ENCODE measurements at places on chromosomes 2 and 18.

GRCh38 chr18:38262661-38263060, 697.1 kb upstream of the CELF4 start:
- no peak for DNase-seq

DNA sequence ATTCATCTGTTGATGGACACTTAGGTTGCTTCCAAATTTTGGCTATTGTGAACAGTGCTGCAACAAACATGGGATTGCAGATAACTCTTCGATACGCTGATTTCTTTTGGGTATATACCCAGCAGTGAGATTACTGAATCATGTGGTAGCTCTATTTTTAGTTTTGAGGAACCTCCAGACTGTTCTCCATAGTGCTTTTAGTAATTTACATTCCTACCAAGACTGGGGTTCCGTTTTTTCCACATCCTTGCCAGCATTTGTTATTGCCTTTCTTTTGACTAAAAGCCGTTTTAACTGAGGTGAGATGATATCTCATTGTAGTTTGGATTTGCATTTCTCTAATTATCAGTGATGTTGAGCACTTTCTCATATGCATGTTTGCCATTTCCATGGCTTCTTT, 200.3 kb downstream of the MBD5 start:
- DNase-seq, result no peak

DNA sequence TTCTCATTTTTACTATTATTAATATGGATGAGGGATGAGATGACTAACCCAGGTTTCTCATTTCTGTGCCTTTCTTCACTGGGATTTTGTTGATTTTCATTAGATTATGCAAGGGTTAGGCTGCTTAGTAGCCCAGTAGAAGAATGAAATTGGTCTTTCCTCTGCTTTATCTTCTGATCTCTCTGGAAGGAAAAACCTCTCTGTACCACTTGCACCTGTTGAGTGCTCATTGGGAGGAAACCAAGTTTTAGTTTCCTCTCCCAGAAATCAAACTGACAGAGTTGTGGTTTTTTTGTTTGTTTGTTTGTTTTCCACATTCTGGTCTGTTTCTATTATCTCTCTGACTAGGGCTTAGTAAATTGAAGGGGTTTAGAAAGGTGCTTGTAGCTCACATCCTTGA, 60.8 kb downstream of the KIAA1328 start:
- no peak for DNase-seq

DNA sequence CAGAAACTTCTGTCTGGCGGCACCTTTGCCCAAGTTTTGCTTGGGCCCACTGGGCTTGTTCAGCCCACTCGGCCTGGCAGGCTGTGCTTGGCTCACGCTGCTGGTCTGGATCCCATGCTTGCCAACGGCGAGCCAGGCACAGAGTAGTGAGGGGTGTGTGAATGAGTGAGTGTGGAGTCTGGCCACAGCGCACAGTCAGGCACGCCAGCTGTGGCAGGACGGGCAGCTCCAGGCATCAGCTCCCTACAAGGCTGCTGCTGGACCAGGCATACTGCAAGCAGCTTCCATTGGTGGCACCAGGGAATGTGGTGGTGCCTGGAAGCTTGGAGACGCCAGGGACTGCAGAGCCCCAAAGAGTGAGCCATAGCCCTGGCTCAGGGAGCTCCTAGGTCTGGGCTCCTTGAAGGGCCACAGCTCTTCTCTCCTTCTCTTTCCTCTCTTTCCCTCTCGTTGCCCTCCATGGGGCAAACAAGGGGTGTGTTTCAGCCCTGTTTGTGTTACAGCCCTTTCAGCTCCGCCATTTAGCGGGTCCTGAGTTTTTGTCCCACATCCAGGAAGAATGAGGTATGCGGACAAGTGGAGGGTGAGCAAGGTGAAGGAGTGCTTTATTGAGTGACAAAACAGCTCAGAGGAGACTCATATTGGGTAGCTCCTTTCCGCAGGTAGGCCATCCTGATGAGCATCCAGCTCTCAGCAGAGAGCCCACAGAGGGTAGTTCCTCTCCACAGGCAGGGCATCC, 73.0 kb downstream of the AGPS start:
- DNase-seq, result no peak

GRCh38 chr2:160253440-160254188, 53.5 kb upstream of the ITGB6 start:
- peak; percentile 40 for DNase-seq

DNA sequence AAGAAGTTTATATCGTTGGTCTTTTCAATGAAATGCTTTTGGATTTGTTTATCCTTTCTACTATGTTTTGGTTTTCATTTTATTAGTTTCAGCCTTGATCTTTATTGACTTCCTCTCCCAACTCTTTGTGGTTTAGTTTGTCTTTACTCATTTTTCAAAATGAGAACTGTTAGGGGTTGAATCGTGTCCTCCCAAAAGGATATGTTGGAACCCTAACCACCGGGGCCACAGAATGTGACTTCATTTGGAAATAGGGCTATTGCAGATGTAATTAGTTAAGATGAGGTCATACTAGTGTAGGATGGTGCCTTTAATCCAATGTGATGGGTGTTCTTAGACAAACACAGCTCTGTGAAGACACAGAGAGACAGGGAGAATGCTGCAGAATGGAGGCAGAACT, 60.4 kb upstream of the IL1R2 start:
- no peak for DNase-seq

GRCh38 chr2:38522754-38523349, 79.9 kb downstream of the HNRNPLL start:
- DNase-seq, result no peak

GRCh38 chr2:183162362-183162761, 38.1 kb downstream of the NUP35 start:
- DNase-seq, result no peak

DNA sequence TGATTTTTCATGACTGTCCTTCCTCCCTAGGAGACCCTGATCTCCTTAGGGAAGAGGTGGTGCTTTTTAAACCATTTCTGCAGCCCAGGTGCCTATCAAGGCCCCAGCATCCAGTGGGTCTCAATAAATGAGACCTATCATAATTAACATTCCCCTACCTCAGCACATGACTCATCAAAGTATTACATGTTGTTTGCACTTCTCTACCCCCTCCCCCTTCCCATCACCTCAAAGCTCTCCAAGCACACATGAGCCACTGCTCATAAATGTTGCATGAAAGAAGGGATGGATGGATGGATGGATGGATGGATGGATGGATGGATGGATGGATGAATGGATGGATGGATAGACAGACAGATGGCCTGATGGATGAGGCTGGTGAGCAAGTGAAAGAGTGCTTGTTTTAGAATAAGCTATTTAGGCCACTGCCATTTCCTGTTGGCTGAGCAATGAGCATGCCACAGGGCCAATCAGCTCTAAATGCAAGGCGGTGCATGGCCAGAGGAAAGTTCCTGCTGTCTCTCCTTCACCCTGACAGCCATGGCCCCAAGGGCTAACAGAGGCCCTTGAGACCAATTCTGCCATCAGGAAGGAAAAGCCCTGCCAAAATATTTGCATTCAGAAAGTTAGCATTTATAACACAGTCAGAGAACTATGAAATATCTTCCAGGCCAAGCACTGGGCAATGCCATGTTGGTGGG, 20.9 kb upstream of the STEAP3 start:
- DNase-seq, result no peak

DNA sequence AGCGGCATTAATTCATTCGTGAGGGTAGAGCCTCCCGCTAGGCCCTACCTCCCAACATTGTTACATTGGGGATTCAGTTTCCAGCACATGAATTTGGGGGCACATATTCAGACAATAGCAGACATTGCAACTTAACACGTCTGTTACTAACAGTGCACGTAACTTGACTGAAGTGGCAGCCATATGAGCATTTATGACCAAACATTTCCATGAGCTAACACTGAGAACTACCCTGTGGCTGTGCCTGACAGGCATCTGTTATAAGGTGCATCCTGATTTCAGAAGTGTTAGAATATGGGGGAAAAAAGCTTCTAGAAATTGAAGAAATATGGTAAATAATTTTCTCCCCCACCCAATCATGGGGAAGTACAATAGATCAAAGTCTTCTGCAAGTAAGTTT, 24.5 kb downstream of the MALT1 start:
- no peak for DNase-seq

GRCh38 chr2:236169741-236170589, 1.8 kb upstream of the GBX2 start:
- DNase-seq, result no peak

DNA sequence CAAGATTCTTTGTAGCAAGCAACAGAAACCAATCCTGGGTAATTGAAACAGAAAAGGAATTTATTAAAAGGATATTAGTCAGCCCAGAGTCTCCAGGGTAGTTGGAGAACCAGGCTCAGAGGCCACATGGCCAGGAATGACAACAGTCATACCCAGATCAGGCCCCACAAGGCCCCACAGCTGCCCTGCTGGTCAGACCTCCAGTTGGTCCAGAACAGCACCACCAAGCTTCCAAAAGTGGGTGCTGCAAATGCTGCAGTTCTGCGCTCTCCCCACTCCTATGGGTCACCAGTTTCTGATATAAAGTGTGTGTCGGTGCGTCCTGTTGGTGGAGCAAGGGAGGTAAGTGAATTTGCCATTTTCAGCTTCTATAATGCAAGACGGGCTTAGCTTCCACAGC, 29.9 kb downstream of the KLHL29 start:
- no peak for DNase-seq

DNA sequence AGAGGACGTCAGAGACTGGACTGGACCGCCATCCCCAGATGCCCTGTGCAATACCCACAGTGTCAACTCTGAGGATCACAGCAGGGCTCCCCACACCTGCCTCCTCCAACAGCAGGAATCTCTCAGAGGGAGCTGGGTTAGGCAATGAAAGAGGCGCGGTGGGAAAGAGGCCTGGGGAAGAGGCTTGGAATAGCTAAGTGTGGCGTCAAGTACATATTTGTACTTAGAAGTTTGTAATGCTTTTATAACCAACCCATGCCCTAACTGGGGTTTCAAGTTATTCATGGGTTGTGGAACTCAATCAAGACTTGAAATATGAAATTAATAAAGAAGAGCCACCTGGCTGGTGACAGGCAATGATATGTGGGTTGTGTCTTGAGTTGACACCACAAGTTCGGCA, 28.7 kb downstream of the CYP26B1 start:
- DNase-seq, result no peak

DNA sequence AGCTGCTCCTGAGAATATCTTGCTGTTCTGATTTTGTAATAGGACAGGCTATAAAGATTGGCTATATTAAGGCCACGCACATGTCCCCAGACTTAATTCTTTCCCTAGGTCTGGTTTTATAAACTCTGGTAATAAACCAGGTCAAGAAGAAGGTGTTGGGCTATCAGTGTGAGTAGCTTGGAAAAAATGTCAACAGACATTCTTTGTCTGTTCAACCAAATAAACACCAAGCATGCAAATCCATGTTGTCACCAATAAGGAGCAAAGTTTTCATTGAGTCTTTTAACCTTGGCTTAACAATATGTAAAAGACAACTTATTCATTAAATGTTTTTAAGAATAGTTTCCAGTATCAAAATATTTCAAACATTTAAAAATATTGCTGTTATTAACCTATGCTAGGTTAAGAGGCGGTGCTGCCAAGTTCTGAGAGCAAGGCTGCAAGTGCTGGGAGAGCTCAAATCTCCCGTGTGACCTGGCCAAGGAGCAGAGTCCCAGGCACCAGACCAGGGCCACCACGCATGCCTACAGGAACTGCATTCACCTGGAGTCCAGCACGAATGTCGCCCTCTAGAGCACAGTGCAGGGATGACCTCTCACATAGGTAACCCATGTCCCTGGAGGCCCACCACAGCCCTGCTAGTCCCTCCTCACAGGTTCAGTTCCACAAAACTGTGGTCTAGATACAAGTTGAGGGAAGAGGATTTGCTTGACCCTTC, 120.5 kb upstream of the POU3F3 start:
- DNase-seq, result no peak

DNA sequence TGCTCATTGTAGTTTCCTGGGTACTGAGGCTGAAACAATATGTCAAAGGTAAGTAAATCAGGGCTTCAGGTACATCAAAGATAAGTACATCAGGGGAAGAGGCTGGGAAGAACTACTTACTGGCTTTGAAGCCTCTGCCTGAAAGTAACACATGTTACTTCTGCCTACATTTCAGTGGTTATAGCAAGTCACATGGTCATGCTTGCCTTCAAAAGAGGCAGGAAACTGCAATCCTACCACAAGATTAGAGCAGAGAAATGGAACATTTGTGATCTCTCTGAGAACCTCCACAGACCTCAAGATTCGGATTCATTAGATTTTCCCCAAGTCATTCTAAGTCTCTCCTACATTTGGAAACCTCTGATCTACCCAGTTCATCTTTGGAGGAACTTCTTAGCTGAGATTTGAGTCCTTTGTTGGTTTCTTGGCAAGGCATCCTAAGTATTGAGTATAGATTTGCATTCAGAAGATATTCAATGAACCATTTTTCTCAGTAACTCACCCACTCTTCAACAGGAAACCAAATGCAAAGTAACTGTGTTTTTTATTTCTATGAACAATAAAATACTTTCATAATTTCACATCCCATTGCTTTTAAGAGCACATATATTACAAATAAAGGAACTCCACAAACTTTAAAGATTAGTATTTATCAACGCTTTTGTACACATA, 48.5 kb upstream of the CCDC195 start:
- no peak for DNase-seq

GRCh38 chr2:145352484-145352883, 832.6 kb upstream of the ZEB2 start:
- no peak for DNase-seq

DNA sequence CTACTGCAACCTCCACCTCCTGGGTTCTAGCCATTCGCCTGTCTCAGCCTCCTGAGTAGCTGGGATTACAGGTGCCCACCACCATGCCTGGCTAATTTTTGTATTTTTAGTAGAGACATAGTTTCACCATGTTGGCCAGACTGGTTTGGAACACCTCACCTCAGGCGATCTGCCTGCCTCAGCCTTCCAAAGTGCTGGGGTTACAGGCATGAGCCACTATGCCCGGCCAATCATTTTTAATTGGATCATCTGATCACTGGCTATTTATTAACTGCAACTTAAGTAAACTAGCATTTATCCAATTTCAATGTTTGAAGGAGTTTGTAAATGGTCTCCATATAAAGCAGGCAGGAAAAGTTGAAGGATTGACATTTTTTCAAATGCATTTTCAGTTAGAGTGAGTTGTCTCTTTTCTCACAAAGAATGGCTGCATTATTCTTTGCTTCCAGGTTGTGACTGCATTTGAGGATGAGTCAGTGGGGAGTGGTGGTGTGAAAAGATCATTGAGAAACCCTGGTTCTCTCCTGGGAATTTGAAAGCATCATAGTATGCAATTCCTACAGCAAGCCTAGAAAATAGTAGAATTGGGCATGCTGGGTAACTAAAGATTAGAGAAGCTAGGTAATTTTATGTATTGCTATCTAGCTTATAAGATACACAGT, 431.1 kb upstream of the ZEB2 start:
- DNase-seq, result no peak

DNA sequence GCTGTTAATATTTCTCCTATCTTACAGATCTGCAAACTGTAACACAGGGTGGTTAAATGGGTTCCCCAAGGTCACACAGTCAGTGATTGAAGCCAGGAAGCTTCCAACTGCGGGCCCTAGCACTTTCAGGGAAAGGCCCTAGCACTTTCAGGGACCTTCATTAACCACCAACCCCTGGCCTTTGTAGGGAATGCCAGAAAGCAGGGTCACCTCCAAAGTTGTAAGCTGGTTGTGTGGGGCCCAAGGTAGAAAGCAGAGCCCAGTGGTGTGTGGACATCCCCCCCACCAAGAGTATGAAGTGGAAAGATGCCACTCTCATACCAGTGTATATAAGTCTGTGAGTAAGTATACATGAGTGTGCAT, 4.4 kb downstream of the DLX2 start:
- DNase-seq, result no peak

GRCh38 chr2:95268211-95269035, 5.8 kb upstream of the PROM2 start:
- no peak for DNase-seq

Measured in muscle of arm (tissue), 14 donors.